Kidney (tissue), 22 donors: ENCODE measurements at places on chromosomes 11 and 22. TPM values are rescaled to one million over a fixed set of nuclear protein-coding genes. Genes with fewer than 3 reads are reported as not detected.

OR6A2 gene
- 0.25 TPM for total RNA-seq

MUC5AC gene
- 0.03 TPM for total RNA-seq

PATE4 gene
- total RNA-seq, result not detected

FGF3 gene
- total RNA-seq, result not detected

HTR3B gene
- 0.16 TPM for total RNA-seq

CUL5 gene
- 38.9 TPM for total RNA-seq

POU2AF2 gene
- not detected for total RNA-seq

OR51B4 gene
- total RNA-seq, result not detected

PHOX2A gene
- total RNA-seq, result not detected

OR10D3 gene
- total RNA-seq, result not detected

FAM83F gene
- total RNA-seq, result 13.1 TPM

PAAF1 gene
- 18.2 TPM for total RNA-seq

FADS2 gene
- total RNA-seq, result 49.2 TPM

DLG2 gene
- total RNA-seq, result 7.2 TPM

MRGPRF gene
- 9.3 TPM for total RNA-seq

RTCB gene
- 69.7 TPM for total RNA-seq

KDM4E gene
- total RNA-seq, result not detected

CNTN5 gene
- 0.66 TPM for total RNA-seq

DCPS gene
- total RNA-seq, result 24.2 TPM

TEX12 gene
- total RNA-seq, result not detected

C11orf58 gene
- 117 TPM for total RNA-seq

ALDH3B1 gene
- 42.7 TPM for total RNA-seq

DAGLA gene
- total RNA-seq, result 3.9 TPM

OR51B2 gene
- not detected for total RNA-seq

ROM1 gene
- total RNA-seq, result 7.9 TPM

KIF18A gene
- 0.50 TPM for total RNA-seq

B3GAT1 gene
- 3.7 TPM for total RNA-seq

SAA4 gene
- 1.3 TPM for total RNA-seq

DEPDC7 gene
- total RNA-seq, result 2.4 TPM

PACSIN3 gene
- total RNA-seq, result 15.1 TPM

TEAD1 gene
- 77.2 TPM for total RNA-seq

HEPN1 gene
- not detected for total RNA-seq

CLMP gene
- 6.8 TPM for total RNA-seq

GALNT18 gene
- 42.1 TPM for total RNA-seq

LUZP2 gene
- 0.19 TPM for total RNA-seq

APOL3 gene
- total RNA-seq, result 43.7 TPM

OR52E4 gene
- not detected for total RNA-seq

HEPHL1 gene
- total RNA-seq, result not detected

LRRC4C gene
- total RNA-seq, result 1.6 TPM

RIC8A gene
- 92.1 TPM for total RNA-seq

ARCN1 gene
- total RNA-seq, result 107 TPM

MPST gene
- 44.4 TPM for total RNA-seq

GPHA2 gene
- total RNA-seq, result not detected

C11orf42 gene
- total RNA-seq, result not detected

GLYATL1 gene
- total RNA-seq, result 15.7 TPM

NRIP3 gene
- total RNA-seq, result 1.6 TPM

GDPD5 gene
- 11.4 TPM for total RNA-seq

ANO9 gene
- 21.8 TPM for total RNA-seq

EHBP1L1 gene
- 95.4 TPM for total RNA-seq

HORMAD2 gene
- not detected for total RNA-seq
